ENCODE measurements at places on chromosomes 1 and 21.
A peak's percentile ranks its signal among the peaks of the same experiment; 100 is the strongest.

DNA sequence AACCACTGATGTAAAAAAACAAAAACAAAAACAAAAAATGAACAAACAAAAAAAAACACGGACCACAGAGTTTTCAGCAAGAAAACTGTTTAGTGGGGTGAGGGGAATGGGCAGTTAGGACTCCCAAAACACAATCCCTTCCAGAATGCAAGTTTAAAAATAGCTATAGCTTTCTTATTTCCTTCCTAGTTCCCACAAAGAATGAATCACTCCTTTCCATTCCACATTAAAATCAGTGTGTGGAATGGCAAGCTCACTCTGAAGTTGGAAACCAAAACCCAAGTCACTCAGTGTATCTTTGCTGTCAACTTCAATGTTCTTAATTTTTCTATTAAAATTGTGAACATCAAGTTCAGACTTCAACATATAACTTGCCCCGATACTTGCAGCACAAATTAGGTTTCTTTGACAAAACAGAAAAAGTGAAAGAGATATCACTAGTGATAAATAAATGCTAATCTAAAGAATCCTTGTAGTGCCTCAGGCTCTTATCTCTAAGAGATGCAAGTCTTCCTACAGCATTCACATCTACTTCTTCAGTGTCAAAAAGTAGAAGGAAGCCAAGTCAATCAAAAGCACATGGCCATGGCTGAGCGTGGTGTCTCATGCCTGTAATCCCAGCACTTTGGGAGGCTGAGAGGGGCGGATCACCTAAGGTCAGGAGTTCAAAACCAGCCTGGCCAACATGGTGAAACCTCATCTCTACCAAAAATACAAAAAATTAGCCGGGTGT lies 45.5 kb downstream of the TOR3A start:
- DNase-seq: no peak

- no peak for DNase-seq
These were observed 11.8 kb downstream of the KIRREL1 start for GRCh38 chr1:158005224-158005623.

- no peak for DNase-seq
These were observed 76.3 kb downstream of the XCL2 start for GRCh38 chr1:168467452-168467851.

- peak; percentile 13 for DNase-seq
These were observed 733 bp downstream of the KDM5B start for GRCh38 chr1:202807451-202807925.

DNA sequence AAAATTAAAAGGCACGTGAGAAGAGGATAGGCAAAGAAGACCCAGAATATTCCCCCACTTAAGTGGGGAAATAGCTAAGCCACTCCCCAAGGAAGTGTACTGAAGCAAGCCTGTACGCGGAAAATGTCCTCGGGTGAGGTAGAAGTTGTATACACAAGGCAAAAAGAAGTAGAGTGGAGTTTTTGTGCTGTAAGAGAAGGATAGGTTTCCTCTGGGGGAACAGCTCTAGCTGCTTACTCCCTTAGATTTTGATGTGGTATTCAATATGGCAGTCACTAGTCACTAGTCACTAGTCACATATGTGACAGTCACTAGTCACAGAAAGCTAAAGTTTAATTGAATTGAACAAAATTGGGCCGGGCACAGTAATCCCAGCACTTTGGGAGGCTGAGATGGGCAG lies 7.6 kb downstream of the TXNIP start:
- no peak for DNase-seq

GRCh38 chr1:91549041-91549735 lies 48.5 kb downstream of the CDC7 start:
- no peak for DNase-seq

DNA sequence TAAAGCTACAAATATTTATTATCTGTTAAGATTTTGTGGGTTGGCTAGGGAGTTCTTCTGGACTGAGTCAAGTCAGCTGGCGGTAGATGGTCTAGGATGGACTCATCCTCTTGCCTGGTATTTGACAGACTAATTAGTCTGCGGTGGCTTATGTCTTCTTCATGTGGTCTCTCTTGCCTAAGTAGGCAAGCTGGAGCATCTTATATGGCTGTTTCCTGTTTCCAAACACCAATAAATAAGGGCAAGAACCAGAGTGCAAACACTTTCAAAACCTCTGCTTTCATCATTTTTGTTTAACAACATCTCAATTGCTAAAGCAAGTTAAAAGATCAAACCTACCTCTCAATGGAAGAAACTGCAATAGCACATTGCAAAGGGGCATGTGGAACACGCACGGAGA lies 484.8 kb downstream of the PTPRC start:
- DNase-seq: no peak

- DNase-seq: no peak
These were observed 8.4 kb downstream of the UBE2Q1 start for GRCh38 chr1:154550070-154550469.

DNA sequence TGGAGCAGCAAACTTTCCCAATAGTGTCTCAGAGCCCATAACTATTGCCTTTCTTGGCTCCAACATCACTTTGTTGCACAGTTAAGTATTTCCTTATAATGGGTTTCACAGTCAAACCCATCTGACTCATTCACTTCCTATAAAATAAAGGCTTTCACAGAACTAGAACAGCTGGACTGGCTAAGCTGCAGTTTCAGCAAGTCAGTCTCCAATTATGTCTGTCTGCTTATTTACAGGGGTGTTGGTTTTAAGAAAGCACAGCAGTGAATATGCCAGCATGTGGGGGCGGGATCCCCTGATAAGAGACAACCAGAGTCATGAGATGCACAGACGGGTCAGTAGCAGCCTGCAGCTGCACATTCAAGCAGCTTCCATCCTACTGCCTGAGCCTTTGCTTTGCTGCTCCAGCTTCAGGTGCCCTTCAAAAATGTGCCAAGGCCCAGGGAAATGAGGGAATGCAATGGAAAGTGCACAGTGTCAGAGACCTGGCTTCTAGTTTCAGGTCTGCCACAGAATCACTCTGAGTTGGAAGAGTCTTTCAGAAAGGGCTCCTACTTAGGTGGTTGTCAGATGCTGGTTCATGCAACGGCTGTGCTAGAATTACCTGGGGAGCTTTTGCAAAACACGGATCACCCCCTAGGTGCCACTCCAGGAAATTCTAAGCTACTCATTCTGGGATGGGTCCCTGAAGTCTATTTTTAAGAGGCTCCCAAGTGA lies 24.8 kb downstream of the RNF19B start:
- peak; percentile 85 for DNase-seq

DNA sequence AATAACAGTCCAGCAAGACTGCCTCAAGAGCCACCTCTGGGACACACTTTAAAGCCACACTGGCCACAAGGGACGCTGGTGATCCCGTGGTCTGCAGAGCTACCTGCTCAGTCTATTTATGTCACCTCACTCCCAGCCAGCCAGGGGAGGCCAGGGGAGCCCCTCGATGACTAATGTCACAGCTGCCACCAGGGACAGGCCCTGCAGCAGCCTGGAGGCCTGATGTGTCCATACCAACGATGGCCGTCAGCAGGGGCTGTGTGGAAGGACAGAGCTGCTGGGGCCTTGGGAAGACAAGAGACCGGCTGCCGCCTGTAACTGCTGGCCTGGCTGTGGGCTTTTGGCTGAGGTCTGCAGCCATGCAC lies 71.0 kb downstream of the SIK1 start:
- no peak for DNase-seq

DNA sequence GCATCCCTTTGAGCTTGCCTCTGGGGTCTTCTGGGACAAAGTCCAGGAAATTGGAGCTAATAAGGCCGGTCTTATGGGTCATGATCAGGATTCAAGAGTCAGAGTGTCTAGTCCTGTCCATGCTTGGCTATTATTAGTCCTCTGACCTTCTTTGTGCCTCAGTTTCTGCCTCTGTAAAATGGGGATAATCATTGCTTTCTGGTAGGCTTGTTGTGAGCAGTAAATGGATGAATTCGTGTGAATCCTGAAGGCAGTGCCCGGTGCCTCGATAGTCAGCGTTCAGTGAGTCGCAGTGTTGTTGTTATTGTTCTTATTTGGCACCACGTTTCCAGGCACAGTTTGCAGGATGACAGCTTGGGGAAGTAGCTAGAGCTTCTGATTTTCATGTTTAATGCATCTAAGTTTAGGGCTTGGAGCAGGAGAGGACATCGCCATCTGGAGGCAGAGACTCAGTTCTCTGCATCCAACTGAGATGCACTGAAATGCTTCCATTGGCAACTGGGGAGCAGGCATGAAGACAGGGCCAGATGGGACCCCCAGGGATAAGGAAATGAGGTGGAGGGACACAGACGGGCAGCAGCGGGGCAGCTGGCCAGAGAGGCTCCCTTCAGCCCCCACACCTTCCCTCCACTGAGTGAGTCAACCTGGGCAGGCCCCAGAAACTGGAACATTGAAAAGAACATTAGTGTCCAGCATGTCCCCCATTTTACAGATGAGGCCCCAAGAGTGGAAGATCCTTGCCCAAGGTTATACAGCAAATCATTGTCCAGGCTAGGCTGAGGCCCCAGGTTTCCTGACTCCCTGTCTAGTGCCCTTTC lies 160.3 kb downstream of the PTPRU start:
- no peak for DNase-seq

DNA sequence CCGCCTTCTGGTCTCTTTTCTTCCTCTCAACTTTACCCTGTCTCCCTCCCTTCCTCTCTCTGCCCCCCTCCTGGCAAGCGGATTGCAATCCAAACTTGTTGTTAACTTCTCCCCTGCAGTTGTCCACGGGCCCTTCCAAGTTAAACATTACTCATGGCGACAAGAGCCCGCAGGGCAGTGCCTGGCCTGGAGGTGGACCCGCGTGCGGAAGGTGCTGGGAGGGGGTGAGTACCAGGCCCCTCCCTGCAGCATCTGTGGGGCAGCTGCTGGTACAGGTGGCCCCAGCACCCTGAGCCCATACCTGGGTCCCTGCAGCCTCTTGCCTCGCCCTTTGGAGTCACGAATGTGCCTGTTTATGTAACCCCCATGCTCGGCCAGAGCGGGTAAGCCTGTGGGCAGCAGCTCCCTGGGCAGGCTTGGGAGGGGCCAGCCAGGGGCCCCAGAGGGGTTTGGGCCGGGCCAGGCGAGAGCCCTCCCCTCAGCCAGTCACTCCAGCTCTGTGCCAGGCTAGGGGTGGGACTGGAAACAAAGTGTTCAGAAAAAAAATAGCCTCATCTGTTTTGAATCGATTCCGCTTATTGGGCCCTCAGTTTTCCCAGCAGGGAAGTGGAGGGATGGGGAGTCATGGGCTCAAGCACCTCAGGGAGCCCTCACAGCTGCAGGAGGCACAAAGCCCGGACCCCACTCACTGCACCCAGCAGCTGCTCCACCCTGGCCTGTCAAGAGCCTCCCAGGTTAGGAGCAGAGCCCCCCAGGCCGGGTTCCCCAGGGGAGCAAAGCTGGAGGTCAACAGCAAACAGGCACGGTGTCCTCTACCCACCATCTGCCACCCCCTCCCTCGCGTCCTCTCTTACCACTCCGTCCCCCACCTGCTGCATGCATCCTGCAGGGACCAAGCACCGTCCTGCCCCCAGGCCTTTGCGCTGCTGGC lies 14.0 kb upstream of the FAAP20 start:
- no peak for DNase-seq

DNA sequence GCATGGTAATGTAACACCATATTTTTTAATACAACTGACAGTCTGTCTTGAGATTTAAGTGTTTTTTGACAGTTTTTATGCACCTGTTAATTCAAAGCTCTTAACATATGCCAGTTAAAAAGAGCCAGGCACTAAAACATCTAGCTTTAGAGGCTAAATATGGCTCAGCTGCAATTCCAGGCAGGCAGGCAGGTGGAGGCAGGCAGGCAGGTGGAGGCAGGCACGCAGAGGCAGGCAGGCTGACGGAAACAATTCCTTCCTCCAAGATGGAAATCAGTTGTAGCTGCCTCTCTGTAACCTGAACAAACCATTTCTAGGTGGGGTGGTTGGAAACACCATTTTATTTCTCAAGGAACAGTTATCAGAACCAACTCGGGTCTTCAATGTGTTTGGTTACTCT lies 51.2 kb downstream of the GORAB start:
- DNase-seq: no peak

DNA sequence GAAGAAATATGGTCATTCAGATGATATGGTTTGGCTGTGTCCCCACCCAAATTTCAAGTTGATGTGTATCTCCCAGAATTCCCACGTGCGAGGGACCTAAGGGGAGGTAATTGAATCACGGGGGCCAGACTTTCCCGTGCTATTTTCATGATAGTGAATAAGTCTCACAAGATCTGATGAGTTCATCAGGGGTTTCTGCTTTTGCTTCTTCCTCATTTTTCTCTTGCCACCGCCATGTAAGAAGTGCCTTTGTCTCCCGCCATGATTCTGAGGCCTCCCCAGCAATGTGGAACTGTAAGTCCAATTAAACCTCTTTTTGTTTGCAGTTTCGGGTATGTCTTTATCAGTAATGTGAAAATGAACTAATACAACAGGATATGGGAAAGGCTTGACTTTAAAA lies 1.4 kb upstream of the DPM3 start:
- peak; percentile 62 for DNase-seq

GRCh38 chr1:11948822-11949458 lies 14.4 kb downstream of the PLOD1 start:
- DNase-seq: no peak

- no peak for DNase-seq
These were observed 119.7 kb downstream of the PRDM2 start for GRCh38 chr1:13819642-13820041.

DNA sequence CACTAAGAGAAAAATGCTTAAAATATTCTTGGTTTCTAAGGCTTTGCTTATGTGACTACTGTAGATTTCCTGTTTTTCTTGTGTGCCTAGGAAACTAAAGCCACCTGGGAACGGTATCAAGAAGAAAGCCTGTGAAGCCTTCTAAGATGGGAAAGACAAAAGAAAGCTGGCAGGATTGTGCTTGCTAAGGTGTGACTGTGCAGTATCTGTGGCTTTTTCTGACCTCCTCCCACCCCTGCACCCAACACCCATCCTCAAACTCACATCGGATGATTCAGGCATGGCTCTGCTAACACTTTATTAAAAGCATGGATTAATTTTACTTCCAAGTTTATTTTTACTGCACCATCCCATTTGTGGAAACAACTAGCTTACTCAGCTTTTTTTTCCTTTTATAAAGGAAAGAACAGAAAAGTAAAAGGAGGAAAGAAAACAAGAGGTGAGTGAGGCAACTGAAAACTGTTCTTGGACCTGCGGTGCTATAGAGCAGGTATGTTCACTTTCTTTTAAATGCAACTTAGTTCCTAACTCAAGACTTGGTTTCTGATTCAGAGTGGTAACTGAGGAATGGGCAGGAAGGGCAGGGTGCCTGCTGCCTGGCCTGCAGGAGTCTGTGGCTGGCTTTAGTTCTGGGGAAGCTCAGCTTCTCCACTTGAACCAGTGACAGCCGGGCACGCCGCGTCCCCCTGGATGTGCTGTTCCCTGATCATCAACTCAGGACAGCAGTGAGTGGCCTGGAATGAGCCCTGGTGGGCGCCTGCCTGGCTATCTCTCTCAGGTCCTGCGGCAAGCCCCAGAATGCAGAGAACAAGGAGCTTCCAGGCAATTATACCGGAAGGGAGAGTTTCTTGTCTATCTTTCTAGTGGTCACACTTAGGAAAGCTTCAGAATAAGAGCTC lies at the start of gene GBP6:
GBP6 (plus strand) TSS at position 422 of the 899 bp plus-strand sequence. CDS start 4,493 bp downstream, outside the sequence.
- no peak for DNase-seq
